CD4-positive, alpha-beta memory T cell (primary cell): ENCODE measurements at places on chromosomes 12 and 14.

DNA sequence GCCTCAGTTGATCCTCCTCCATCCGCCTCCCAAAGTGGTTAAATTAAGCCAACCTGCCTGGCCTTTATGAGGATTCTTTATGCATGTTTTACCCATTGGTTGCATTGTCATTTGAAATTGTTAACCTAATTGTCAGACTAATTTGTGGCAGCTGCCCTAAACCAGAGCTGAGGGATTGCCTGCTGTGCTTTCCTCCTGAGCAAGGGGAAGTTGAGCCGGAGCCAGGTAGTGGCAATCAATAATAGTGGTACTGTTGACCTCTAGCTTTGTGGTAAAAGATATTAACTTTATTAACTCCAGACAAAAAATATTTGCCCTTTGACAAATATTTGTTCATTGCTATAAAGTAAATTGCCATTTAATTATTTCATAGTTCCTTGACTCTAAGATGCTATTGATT is 5.6 kb upstream of the HEBP1 start:
- no peak for DNase-seq

- no peak for DNase-seq
Measured at GRCh38 chr12:70660620-70661219, 23.5 kb upstream of the PTPRB start.

DNA sequence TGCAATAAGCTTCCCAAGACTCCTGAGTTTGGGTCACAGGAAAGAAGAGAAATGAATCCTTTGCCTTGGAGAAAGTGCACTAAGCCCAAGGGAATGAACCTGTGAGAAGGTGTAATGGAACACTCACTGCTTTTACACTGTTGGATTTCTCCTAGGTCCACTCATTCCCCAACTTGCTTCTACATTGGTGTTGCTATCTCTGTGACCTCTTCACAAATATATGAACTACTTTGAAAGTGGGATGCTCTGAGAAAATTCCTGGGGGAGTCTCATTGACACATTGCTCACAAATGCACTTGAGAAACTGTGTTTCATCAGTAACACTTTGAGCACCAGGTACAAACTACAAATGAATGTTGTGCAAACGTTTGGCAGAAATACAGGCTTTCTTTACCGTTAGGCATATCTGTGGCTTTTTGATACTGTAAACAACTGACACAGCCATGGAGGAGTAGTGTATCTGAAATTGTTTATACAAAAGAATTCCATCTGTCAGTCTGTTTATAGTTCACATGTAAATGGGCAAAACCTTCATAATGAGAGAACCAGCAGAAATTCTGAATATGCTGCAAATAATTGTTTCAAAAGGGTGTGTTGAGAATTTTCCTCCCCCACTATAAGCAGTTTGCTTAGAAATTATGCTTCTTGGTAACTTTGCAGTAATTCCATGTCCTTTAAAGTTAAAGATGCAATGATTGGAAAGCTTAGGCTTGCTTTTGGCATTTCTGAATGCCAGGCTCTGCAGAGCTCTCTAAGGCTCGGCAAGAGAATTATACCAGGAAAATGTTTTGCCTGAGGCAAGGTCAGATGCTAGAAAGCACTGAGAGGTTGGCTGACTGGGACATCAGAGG is 348.5 kb upstream of the DDHD1 start:
- no peak for DNase-seq

GRCh38 chr14:55910601-55911243 is 207.5 kb upstream of the PELI2 start:
- no peak for DNase-seq

GRCh38 chr12:131281016-131281415 is 327.3 kb downstream of the ADGRD1 start:
- DNase-seq, result no peak

DNA sequence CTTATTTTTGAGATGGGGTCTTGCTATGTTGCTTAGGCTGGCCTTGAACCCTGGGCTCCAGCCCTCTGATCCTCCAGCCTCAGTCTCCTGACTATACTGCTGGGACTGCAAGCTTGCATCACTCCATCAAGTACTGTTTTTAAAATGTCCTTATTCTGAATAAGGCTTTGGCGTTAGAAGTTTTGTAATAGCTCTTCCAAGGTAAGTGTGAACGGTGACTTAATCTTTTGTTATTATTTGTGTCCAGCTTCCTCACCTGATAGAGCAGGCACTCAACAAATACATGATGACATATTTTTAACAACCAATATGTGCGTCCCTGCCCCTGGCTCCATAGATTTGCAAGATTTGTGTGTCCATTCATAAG is 1.4 kb downstream of the C1RL start:
- no peak for DNase-seq

- no peak for DNase-seq
Measured at GRCh38 chr12:6758506-6759095, 5.7 kb upstream of the MLF2 start.

GRCh38 chr14:89936654-89937185 is 17.8 kb downstream of the EFCAB11 start:
- DNase-seq, result no peak

- DNase-seq, result no peak
Measured at GRCh38 chr14:24840204-24840893, 206.4 kb upstream of the GZMB start.

DNA sequence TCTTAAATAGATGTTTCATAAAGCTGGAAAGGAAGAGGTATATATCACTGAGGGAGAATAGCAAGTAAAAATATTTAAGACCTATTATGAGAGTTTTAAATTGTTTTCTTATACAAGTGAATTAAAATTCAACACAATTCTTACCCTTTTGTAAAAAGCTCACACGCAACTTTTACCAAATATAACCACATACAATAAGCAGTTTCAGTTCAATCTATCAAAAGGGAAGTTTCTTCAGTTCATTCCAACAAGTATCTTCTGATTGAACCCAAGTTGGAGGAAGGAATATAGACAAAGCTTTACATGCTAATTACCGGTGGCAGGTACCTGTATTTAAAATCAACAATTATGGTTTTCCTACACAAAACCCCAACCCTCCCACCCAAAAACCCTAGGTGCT is 41.1 kb downstream of the GTF2A1 start:
- no peak for DNase-seq

GRCh38 chr12:115660211-115660805 is 617.2 kb downstream of the MED13L start:
- no peak for DNase-seq

DNA sequence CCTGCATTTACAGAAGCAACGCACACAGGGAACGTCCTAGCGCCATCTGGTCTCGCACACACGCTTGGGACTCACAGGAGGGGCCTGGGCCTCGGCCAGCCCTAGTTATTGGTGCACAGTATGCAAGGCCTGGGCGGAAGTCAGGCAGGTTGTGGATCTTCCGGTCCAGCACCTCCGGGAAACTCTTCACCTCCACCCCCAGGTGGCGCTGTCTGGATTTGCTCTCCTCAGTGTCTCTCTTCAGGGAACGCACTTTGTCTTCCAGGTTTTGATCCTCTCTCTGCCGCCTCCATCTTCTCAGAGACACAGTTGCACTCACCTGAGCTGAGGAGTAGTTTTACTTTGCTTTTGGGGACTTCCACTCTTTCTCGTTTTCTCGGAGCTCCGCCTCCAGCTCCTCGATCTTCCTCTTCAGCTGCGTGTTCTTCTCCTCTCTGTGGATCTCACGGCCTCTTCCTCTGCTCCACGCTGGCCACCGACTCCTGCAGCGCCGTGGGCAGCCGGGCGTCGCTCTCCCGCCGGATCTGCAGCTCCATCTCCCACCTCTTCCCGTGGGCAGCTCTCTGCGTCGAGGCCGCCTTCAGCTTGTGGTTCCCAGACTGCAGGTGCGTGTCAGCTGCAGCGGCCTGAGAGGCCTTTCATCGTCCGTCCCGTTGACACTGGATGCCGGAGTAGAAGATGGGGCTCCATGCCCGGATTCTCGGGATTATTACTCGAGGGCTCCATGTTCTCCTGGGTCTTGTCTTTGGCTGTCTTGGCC is 933.8 kb downstream of the TMEM121 start:
- DNase-seq, result peak; percentile 68

DNA sequence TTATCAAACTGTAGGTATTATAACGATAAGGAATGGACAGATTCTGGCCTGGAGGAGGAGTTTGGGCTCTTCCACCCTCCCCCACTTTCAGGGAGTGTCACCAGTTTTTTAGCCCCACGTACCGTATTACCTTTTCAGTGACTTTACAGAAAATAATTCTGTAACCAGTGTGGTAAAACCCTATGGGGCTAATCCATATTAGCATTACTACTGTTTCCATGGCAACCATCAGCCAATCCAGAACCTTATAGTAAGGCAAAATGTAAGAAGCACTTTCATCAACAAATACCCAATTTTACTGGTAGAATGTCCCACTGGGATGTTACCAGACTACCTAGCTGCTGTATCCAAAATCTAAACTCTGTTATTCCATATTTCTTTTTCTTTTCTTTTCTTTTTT is 50.7 kb downstream of the BICDL1 start:
- DNase-seq, result no peak

GRCh38 chr12:77122236-77122635 is 56.9 kb upstream of the E2F7 start:
- DNase-seq, result no peak

GRCh38 chr14:94128216-94128839 is 1.1 kb downstream of the IFI27L2 start:
- no peak for DNase-seq

- no peak for DNase-seq
Measured at GRCh38 chr12:120668868-120669840, 17.8 kb upstream of the MLEC start.

GRCh38 chr12:54561164-54561563 is 11.8 kb downstream of the PDE1B start:
- no peak for DNase-seq

DNA sequence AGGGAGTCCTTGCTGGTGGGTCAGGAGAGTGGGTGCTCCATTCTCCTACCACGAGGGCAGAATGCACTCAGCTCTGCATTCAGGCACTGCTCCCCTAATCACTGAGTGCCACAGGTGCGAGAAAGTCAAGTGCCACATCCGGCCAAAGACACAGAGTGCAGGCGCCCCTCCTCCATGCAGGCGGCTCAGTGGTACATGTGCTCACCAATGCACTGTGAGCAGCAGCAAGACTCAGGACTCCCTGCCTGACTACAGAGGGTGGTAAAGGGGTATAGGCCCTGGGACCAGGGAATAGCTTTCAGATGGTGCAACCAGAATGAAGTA is 32.9 kb downstream of the ZFYVE21 start:
- peak; percentile 56 for DNase-seq

GRCh38 chr12:62533087-62533754 is 66.6 kb downstream of the MON2 start:
- DNase-seq, result no peak

GRCh38 chr12:92020983-92021665 is 124.5 kb downstream of the BTG1 start:
- DNase-seq, result no peak

DNA sequence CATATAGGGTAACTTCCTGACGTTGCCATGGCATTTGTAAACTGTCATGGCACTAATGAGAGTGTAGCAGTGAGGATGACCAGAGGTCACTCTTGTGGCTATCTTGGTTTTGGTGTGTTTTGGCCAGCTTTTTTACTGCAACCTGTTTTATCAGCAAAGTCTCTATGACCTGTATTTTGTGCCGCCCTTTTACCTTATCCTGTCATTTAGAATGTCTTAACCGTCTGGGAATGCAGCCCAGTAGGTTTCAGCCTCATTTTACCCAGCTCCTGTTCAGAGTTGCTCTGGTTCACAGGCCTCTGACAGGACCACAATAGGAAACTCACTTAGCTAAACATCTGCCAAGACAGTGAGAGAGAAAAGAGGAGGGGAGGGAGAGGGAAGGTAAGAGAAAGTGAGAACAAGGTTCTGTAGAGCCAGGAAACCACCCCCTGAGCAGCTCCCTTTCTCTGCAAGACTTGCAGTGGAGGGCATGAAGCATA is 64.8 kb upstream of the PLEKHG3 start:
- no peak for DNase-seq

- no peak for DNase-seq
Measured at GRCh38 chr12:92863251-92863650, 65.8 kb downstream of the EEA1 start.

DNA sequence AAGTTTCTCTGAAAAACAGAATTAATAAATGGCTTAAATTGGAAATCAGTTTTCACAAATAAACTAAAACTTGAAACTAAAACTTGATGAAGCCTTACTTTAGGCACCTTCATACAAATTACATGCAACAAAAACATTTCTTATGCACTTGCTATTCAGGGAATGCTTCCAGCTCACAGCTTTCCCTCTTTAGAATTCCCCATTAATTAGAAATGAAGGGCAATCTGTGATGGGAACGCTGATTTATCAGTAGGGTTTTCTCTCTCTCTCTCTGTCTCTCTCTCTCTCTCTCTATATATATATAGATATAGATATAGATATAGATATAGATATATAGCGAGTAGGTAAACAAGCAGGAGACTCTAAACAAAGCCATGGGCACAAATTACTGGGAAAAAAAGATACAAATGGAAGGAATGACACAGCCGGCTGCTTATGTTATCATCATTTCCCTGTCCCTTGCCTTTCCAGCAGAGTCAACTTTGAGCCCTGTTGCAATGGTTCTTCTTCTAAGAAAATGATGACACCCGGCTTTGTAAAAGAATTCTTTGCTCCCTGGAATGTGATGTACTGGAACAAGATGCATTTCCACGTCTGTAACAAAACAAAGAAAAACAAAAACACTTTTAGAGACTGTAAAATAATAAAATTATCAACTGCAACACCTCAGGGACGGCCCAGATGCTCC is 1121.6 kb upstream of the TMEM132C start:
- DNase-seq, result no peak

DNA sequence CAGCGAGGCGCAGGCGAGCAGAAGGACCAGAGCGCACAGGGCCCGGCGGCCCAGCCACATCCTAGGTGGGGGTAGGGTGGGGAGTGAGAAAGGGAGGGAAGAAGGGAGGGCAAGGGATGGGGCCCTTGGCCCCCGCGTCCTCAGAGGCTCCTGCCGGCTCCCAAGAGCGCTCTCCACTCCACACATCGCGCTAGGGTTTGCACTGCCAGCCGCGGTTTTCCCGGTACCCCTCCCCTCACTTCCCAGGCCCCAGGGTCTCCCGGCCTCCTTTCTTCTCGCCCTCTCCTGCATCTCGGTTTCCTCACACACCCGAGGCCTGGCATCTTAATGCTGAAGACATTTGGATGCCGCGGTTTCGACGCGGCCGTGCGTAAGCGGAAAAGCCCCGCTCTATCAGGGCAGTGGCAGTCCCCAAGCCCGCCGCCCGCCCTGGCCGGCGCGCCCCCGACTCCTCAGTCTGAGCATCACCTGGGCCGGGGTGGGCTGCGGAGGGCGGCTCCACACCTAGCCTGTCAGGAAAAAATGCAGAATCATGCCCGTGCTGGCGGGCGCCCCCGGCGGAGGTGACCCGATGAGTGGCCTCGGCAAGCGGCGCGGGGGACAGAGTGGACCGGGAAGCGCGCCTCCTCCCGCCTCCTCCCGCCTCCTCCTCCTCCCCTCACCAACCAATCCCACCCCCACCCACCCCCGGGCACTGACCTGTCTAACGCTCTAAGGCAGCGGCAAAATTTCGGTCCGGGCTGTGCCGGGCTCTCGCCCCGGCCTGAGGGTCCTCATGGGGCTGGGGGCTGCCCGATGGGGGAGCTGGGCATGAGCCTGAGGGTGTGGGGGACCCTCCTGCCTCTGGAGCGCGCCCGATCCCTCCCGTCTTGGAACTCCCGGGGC is 686 bp downstream of the B4GALNT1 start:
- DNase-seq, result no peak
